ENCODE measurements at places on chromosomes 6 and 20.
A peak's percentile ranks its signal among the peaks of the same experiment; 100 is the strongest.

- DNase-seq: peak; percentile 24
Measured at GRCh38 chr6:37058084-37058586, 52.7 kb downstream of the FGD2 start.

DNA sequence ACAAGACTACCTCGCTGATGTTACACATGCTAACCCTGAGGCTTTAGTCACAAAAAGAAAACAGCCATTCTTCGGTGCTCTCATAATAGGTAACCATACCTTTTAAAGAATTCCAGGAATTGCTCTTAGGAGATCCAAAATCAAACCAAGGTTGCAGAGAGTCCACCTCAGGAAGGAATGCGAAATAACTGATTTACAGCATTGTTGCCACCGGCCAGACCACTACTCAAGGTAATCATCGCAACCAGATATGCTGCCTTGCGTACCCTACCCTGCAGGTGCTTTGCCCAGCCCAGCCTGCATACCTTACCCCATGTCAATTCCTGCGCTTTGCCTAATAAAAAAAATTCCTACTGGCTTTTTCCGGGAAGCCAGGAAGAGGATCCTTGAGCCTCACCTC is 27.0 kb downstream of the NUP153 start:
- DNase-seq: no peak

- DNase-seq: no peak
Measured at GRCh38 chr6:145863366-145863765, 48.8 kb upstream of the FBXO30 start.

DNA sequence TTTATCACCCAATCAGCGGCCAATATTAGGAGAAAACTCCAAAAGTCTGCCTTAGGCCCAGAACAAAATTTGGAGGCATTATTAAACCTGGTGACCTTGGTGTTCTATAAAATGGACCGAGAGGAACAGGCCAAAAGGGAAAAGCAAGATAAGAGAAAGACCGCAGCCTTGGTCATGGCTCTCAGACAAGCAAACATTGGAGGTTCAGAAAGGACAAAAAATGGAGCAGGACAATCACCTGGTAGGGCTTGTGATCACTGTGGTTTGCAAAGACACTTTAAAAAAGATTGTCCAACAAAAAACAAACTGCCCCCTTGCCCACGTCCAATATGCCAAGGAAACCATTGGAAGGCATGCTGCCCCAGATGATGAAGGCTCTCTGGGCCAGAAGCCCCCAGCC is 31.2 kb downstream of the CEP85L start:
- DNase-seq: no peak

DNA sequence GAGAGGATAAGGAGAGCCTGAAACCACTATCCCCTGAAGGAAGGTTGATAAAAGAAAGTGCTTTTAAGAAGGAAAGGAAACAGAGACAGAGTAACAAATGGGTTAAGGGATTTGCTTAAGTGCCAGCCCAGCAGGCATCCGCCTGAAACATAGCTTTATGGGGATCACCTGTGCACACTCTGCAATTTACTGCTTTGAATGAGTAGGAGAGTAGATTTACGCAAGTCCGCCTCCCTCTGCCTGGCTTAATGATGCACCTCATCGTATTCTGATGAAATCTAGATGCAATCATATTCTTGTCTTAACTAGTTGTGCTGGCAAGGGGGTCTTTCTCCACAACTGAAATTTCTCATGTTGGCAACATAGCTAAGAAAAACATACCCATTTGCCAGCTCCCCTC is 101.1 kb upstream of the ID4 start:
- peak; percentile 21 for DNase-seq

GRCh38 chr6:47076422-47077344 is 34.6 kb upstream of the ADGRF1 start:
- peak; percentile 59 for DNase-seq

GRCh38 chr6:56772737-56773184 is 130.1 kb upstream of the DST start:
- DNase-seq: no peak

DNA sequence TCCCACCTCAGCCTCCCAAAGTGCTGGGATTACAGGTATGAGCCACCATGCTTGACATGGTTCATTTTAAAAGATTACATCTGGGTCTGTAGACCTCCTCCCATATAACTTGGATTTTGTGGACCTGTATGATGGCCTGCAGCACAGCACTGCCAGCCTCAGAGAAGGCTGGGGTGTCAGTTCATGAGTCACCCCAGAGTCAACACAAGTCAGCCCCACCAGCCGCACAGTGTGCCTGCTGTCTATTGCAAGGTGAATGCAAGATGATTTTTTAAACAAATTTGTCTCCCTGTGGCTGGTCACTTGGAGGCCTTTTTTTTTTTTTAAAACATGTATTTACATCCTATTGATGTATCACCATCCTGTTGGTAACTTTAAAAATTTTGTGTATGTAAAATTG is 76.7 kb downstream of the RREB1 start:
- DNase-seq: no peak

DNA sequence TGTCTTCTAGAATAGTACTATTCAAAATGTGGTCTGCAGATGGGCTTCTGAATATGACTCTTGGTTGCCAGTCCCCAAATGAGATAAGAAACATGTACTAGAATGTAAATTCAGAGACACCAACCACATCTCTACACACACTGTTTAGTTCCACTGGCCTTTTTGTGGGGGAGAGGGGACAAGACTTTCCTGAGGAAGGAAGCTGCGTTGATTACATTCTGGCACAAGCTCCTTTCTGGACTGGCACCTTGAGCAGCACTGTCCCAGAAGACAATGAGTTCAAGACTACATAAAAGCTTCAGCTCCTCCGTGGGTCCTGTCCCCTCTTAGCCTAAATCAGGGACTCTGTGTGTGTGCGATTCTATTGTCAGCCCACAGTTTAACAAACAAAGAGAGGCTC is 6.9 kb upstream of the IYD start:
- DNase-seq: no peak

- no peak for DNase-seq
Measured at GRCh38 chr20:32087070-32087469, 22.4 kb upstream of the TM9SF4 start.

GRCh38 chr20:51190783-51191180 is 167.9 kb upstream of the KCNG1 start:
- DNase-seq: no peak

DNA sequence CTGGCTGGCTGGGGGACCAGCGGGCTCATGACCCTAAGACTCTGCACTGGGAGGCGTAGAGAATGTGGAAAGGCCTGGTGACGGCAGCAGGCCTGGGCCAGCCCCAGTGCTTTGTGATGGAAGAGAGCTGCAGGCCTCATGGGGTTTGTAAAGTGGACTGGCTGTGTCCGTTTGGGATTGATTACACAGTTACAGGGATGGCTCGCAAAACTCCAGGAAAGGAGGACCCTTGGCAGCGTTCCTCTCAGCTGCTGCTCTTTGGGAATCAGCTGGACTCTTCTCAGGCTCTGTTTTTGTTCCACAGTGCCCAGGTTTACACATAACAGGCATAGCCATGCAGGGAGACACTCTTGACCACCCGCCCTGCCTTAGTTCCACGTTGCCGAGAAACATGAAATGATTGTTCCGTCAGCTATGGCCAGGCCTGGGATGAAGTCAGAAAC is 89.0 kb downstream of the SLX4IP start:
- no peak for DNase-seq

Data from OCI-M1 (cell line).